ENCODE measurements at places on chromosomes 5 and 9.

- DNase-seq, result no peak
Observed at GRCh38 chr5:13498279-13498678, 446.2 kb downstream of the DNAH5 start.

GRCh38 chr9:137025517-137025966 lies 2.5 kb downstream of the ABCA2 start:
- no peak for DNase-seq

DNA sequence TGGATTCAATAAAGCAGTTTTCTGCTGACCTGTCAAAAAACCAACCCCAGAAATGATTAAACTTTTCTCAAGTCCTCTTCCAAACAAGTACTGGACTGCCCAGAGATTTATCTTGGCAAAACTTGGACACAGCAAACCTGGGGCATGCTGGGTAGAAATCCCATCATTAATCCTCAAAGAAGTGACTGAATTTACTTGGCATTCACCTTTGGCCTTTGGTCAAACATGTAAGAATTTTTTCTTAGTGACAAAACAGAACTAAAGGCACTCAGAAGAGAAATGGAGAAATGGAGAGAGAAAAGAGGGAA lies 248.6 kb upstream of the NREP start:
- no peak for DNase-seq

DNA sequence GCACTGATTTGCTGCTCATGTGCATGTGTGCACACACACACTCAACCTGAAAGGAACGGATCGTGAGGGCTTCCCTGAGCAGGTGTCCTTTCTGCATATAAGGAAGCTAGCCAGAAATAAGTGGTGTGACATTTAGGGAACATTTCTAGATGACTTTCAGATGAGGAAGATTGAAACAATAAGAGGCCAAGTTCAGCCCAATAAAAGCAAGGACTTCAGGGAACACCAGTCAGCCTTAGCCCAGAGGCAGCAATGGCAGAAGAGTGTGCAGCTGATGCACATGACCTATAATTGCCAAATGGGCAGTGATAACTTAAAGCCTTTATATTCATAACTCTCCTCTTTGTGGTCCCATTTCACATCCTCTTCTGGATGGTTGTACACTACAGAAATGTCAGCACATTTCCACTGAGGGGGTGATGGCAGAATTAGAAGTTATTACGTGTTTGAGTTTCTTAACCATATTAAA lies 255.5 kb downstream of the TRIM32 start:
- no peak for DNase-seq

DNA sequence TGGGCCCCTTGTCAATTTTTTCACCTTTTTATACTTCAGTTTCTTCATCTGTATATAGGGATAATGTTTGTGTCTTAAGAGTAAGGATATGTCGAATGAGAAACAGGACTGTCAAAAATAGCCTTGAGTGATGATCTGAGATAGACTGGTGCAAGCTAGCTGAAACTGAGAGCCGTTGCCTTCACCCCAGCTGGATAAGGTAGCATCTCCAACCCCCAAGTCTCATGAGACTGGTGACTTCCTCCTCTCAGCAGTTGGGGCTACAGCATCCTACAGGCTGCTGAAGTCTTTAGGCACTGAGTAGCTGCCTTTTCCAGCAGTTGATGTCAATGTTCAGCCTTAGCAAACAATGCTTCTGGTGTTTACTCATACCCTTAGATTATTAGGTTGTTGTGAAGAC lies 330.2 kb downstream of the OSTF1 start:
- DNase-seq, result no peak

GRCh38 chr9:68530618-68531017 lies 10.1 kb downstream of the TMEM252 start:
- DNase-seq, result no peak

GRCh38 chr9:70258692-70259511 lies at the start of gene SMC5:
TSS of gene SMC5 (plus strand) at chr9:70258978. CDS start at chr9:70259079, 101 bp downstream.
- peak; percentile 83 for DNase-seq

- peak; percentile 46 for DNase-seq
Observed at GRCh38 chr5:173293817-173294672, 34.2 kb downstream of the STC2 start.

DNA sequence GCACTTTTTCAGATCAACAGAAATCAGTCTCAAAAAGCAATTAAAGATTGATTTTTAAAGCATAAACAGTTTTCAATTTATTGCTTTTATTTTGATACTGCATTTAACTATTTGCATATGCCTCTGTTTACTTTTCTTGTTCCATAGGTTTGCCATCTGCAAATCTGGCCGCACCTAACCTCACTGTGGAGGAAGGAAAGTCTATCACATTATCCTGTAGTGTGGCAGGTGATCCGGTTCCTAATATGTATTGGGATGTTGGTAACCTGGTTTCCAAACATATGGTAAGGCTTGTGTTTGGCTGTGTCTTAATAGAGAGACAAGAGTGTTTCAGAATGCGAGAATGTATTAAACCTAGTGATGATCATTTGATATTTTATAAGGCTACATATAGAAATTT lies 53.9 kb downstream of the NTRK2 start:
- DNase-seq, result no peak

- DNase-seq, result no peak
Observed at GRCh38 chr9:91549177-91549576, 125.5 kb upstream of the NFIL3 start.

DNA sequence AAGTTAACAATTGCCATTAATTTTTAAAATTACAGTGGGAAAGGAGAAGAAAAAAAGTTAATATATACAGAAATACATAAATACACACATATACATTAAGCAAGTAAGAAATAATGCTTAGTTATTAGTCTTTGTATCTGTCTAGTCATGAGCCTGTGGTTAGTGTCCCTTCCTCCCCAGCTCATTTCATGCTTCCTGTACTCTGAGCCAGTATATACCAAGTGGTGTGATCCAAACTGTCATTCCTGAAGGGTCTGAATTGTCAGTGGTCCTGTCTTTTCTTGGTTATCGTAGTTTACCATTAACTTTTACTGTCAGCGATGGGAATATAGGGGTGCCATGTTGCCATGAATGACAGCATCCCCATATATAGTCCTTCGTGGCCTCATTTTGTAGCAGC lies 24.2 kb upstream of the STOM start:
- DNase-seq, result no peak

- no peak for DNase-seq
Observed at GRCh38 chr5:60888359-60889061, 44.4 kb upstream of the ELOVL7 start.

- DNase-seq, result no peak
Observed at GRCh38 chr5:27034565-27034964, 3.8 kb downstream of the CDH9 start.

DNA sequence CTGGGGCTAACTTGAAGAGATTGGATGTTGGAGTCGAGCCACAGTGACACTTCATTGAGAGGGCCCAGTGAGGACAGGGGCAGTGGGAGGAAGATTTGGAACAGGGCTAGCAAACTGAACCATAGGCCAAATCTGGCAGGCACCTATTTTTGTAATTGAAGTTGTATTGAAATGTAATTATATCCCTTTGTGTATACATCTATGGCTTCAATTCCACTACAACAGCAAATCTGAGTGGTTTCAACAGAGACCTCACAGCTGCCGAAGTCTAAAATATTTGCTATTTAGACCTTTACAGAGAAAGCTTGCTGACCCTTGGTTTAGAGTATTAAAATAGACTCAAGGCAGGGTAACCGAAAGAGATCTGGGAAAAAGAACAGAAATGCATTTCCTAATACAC lies 4.7 kb upstream of the TNFSF8 start:
- DNase-seq, result no peak

GRCh38 chr9:131728546-131728910 lies 11.3 kb downstream of the RAPGEF1 start:
- no peak for DNase-seq

GRCh38 chr5:135541807-135542502 lies 6.2 kb upstream of the NEUROG1 start:
- no peak for DNase-seq

DNA sequence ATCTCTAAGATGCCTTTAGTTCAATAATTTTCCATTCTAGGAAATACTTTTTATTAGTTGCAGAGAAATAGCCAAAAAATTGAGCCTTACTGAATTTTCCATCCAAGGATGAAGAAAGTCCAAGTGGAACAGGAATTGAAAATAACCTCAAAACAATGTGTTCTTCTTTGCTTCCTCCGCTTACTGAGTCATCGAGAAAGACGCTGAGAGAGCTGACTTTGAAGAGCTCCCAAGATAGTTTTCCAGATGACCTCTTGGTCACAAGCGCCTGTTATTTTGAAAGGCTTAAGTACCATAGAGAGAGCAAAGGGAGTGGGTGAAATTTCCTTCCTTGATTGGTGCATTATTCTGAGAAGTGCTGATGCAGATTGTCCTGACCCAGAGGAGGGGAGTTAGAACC lies 253.5 kb upstream of the ATP10B start:
- no peak for DNase-seq

DNA sequence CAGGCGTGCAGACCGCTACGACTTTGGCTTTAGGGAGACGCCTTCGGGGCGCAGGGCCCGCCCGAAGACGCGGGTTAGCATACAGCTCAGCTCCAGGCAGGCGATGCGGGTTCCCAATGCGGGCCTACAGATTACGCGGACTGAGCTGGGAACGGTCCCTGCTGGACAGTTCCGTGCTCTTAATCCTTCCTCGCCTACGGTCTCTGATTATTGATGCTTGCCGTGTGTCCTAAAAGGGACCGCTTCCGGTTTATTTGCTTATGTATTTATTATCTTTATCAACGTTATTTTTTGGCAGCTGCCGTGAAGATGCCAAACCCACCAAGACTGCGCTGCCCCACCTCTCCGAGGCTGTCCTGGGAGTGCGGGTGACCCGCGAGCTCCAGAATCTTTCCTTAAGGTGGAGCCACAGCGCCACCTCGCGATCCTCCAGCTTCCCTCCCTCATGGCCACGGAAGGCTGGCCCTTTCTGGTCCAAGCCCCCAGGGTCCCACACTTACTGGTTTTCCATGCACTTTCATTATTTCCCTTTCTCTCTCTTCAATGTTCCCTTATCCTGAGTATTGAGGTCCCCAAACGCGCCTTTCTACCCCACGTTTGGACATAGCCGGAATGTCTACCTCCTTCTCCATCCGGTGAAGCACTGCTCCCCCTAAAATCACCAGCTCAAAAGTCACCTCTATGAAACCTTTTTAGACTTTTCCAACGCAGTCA lies 7.0 kb upstream of the EBF1 start:
- peak; percentile 68 for DNase-seq

DNA sequence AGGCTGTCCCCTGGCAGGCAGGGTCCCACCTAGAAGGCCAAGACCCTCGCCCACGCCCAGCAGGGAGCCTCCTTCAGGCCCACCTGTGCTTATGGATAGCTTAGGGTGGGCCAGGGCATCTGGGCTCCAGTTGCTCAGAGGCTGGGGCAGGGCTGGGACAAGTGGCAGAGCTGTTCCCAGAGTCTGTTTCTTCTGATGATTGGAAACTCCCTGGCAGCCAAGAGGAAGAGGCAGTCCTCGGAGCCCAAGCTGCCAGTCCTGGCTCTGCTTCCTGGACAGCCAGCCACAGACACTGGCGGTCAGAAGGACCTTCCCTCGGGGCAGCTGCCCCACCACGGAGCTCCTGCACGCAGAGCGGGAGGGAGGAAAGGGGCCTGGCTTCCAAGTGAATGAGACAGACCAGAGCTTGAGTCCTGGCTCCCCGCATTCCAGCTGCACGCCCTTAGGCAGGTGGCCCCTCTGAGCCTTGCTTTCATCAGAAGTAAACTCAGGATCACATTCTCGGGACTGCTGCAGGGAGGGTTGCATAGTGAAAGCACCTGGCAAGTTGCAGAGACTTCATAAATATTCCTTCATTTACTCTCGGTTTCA lies 37.9 kb upstream of the GABRP start:
- no peak for DNase-seq

GRCh38 chr9:77769246-77769645 lies 121.1 kb upstream of the GNA14 start:
- no peak for DNase-seq

- DNase-seq, result no peak
Observed at GRCh38 chr5:115575167-115576070, 26.9 kb downstream of the TICAM2 start.

GRCh38 chr5:40221796-40222195 lies 457.9 kb upstream of the PTGER4 start:
- peak; percentile 16 for DNase-seq

DNA sequence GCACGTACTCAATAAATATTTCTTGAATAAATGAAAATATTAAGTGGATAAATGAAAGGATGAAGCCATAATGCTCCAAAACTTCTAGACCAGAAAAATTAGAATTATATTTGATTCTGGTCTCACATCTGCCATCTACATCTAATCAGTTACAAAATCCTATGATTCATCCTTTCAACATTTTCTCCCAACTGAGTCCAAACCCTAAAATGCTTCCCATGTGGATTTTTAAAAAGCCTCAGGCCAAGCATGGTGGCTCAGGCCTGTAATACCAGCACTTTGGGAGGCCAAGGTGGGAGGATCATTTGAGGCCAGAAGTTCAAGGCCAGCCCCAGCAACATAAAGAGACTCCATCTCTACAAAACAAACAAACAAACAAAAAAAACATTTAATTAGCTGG lies 31.6 kb upstream of the FST start:
- DNase-seq, result no peak

- no peak for DNase-seq
Observed at GRCh38 chr9:136570916-136571315, 25.1 kb upstream of the NOTCH1 start.

- no peak for DNase-seq
Observed at GRCh38 chr5:172730981-172731679, 39.9 kb downstream of the DUSP1 start.

DNA sequence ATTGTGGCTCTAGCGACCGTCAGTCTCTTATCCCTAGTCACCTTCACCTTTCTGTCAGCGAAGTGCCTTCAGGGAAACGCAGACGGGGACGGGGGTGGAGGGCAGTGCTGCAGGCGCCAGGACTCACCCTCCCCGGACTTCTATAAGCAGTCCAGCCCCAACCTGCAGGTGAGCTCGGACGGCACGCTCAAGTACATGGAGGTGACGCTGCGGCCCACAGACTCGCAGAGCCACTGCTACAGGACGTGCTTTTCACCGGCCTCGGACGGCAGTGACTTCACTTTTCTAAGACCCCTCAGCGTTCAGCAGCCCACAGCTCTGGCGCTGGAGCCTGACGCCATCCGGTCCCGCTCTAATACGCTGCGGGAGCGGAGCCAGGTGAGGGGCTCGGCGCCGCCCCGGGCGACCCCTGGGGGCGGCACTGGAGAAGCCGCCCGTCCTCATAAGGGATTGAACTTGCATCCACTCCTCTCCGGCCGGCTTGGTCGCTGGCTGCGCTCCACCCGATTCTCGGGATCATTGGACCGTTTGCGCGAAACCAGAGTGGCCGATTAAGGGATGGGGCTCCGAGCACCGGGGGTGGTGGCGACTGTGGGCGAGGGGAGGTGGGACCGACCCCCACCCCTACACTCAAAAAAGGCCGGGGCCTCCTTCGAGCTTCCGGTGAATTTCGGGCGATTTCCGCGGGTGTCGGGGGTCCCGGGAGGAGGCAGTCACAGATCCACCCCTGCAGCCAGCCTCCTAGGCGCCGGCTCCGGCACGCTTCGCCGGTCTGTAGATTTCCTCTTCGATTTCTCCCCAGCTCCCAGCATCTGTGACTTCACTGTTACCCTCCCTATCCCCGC lies 2.7 kb downstream of the PCDHGC5 start:
- DNase-seq, result no peak

DNA sequence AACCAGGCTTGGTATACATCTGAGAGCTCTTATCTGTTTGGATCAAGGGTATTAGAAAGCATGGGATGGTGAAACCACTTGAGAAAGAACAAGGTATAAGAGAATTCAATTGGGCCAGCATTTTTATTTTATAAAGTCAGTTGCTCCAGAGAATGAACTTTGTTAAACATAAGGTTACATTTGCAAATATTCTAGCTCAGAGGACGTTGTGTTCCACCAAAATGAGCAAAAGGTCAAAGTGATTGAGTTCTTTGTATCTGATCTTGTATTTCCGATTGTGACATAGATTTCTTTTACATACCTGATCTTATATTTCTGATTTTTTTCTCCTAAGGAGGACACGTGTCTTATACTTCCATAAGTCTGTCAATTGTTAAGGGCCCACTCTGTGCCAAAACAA lies 8.6 kb upstream of the STARD4 start:
- DNase-seq, result no peak
